ENCODE measurements at places on chromosomes 6 and 20.

- H3K27me3 ChIP-seq = no peaks in the 10 kb centered on the region
- DNase-seq = no peak
- H3K4me1 ChIP-seq = peaks cover 7% of the 10 kb centered on the region
Measured at GRCh38 chr20:36175016-36175415, 20.5 kb downstream of the EPB41L1 start.

DNA sequence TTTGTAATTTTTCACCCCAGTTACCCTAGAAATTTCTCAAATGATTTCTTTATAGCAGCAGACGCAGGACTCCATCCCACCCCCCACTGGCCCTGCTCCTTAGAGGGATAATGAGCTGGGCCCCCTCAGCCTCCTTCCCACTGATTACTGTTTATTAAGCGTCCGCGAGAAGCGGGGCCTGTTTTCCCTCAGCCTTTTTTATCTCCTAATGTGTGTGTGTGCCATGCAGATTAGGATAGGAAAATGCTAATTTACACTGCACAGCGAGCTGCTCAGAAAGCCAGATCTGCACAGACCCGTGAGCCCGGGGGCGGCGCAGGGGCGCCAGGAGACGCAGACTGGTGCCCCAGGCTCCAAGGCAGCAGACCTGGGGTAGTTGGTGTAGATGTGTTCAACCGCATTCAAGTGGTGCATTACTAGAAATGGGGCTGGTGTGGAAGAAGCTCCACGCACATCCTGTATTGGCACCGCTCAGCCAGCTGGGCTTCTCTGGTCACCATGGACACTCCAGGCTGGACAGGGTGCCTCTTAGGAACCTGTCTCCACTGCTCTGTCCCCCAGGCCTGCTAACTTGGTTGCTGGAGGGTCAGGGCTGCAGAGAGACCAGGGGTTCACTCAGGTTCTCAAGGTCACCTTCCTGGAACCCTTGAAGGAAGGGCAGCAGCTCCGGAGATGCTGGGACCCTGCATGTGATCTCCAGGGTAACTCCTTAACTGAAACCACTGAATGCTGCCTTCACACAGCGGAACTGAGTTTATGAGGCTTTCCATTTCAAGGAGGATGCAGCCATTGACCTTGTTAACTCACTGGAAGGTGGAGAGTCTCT, 256.3 kb downstream of the ERMARD start:
- no peak overlapping the region for H3K27ac ChIP-seq
- peaks cover 6% of the 10 kb centered on the region for H3K4me1 ChIP-seq
- no peaks in the 10 kb centered on the region for H3K27me3 ChIP-seq
- H3K36me3 ChIP-seq = no peaks in the 10 kb centered on the region

DNA sequence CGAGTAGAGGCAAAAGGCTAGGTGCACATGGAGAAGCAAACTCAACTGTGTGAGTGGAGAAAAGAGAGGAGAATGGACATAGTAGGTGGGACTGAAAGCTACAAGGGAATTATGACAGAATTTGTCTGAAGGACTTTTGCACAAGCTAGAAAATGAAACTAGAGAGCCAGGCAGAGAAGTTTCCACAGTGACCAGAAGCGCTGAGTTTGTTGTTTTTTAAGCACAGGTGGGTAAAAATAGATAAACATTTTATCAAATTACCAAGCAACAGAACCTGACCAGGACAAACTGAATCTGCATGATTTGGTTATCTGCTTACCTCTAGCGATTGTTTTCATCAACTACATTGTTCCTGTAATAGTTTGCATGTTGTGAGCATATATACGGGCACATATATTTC, 38.6 kb downstream of the SMLR1 start:
- no peak for DNase-seq
- H3K27me3 ChIP-seq = no peaks in the 10 kb centered on the region
- no peak overlapping the region for H3K27ac ChIP-seq
- no peak overlapping the region for H3K4me3 ChIP-seq

- DNase-seq = no peak
- no peaks in the 10 kb centered on the region for H3K36me3 ChIP-seq
Measured at GRCh38 chr6:105097288-105097687, 82.5 kb downstream of the POPDC3 start.

DNA sequence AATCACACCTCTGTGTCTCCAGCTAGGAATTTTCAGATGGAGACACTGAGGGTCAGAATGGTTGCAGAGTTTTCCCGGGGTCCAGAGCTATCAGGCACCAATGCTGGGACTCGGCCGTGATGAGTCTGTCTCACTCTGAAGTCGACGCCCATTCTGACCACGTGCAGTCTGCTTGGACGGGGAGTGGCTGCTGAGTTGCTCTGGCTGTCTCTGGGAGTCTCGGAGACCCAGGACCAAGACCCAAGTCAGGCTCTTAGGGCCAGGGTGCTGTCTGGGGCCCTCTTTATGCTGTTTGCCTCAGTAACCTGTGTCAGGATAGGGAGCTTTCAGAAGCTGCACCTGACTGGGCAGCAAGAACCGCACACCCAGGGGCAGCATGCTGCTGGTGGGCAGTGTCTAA, 4.6 kb downstream of the IP6K3 start:
- H3K27ac ChIP-seq = no peak overlapping the region
- no peak for DNase-seq
- H3K27me3 ChIP-seq = no peaks in the 10 kb centered on the region
- H3K4me3 ChIP-seq = no peak overlapping the region
- H3K36me3 ChIP-seq = no peaks in the 10 kb centered on the region

DNA sequence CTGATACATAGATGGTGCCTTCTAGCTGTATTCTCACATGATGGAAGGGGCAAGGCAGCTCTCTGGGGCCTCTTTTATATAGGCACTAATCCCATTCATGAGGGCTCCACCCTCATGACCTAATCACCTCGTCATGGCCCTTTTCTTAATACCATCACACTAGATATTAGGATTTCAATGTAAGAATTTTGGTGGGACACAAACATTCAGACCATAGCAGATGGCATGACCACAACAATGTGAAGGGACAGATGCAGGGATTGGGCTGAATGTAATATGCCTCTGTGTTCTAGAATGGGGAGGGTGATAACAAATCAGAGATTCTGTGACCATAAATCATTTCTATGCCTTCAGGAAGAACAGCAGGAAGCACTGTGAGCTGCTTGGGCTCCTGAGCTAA, 145.8 kb downstream of the LCA5 start:
- DNase-seq = no peak
- H3K4me3 ChIP-seq = no peak overlapping the region
- no peaks in the 10 kb centered on the region for H3K4me1 ChIP-seq

- no peaks in the 10 kb centered on the region for H3K36me3 ChIP-seq
- H3K27me3 ChIP-seq = no peaks in the 10 kb centered on the region
- peak; percentile 92 for DNase-seq
- H3K27ac ChIP-seq = no peak overlapping the region
- H3K4me1 ChIP-seq = peaks cover 37% of the 10 kb centered on the region
Measured at GRCh38 chr6:35736253-35736894, 458 bp upstream of the ARMC12 start.

Measured in natural killer cell (primary cell).